Liver (tissue), 10 donors: ENCODE measurements at places on chromosomes 4 and X.

DNA sequence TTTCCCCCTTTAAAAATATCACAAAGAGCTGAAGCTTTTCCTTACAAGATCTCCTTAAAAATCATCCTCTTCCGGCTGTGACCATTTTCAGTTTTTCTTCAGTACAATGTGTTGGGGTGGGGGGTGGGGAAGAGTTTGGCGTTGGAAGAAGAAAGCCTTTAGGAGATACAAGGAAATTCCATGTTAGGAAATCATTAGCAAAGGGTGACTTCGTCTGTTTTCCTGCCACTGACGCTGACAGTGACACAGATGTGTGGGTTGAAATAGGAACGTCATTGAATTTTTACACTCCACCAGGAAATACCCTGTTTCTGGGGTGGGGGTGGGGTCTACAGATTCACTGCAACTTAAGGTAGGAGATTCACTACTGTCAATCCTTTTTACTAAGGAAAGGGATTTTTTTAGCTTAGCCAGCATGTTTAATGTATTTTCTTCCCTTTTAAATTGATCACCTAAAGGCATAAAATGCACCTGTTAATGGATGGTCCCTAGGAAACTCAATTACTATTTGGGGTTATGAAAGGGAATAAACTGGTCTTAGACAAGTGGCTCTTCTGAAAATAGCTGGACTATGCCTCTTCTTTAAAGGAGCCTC is 3.9 kb downstream of the MAMLD1 start:
- H3K27me3 ChIP-seq = no peaks in the 10 kb centered on the region
- no peaks in the 10 kb centered on the region for H3K36me3 ChIP-seq
- H3K4me1 ChIP-seq = peaks cover 8% of the 10 kb centered on the region
- H3K4me3 ChIP-seq = no peak overlapping the region
- H3K27ac ChIP-seq = peak overlapping the region; percentile 65
- no peak for DNase-seq

DNA sequence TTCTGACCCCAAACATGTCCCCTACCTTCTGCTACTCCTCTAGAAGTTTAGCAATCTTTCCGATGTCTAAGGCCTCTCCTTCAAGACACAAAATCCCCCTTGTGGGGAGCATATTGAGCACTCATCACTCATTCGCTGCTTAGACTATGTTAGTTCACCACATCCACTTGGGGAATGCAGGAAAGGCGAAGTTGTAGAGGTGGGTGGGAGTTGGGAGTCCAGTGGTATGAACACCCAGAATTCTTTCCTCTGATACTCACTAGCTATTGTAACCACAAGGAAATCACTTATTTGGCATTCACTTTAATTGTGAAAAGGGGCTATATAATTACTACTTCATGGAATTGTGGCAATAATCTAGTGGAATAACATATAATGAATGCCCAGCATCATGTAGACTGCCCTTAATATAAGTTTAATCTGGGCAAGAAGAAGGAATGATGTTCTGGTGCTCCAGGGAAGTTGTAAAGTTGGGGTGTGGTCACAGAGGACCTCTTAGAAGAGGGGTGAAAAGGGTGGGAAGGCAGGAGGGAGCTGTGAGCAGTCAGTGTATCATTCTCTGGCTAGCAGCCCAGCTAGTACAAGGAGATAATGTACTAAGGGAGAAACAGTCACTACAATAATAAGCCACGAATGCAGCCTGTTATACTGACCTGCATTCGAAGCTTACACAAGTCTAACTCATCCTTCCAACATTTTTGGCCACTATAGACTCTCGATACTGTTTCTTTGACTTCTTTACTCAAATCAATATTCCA is 468.2 kb upstream of the DIPK2B start:
- no peaks in the 10 kb centered on the region for H3K4me1 ChIP-seq
- H3K27ac ChIP-seq = no peak overlapping the region
- no peak for DNase-seq
- peaks cover 3% of the 10 kb centered on the region for H3K27me3 ChIP-seq

DNA sequence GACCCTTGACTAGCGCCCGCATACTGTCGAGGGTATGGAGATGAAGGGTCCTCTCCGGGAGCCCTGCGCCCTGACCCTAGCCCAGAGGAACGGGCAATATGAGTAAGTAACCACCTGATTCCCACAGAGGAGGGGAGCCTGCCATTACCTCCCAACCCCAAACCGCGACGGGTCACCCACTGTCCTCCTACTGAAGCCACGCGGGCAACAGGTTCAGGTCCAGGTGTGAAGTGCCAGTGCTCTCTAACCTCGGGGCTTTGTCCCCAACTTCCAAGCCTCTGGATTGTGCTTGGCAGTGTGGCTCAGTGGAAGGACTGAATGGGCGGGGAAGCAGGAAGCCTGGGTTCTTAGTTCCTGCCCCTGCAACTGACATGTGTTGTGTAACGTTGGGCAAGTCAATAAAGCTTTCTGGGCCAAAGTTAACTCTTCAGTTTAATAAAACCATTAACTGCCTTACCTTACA is 694 bp downstream of the OCRL start:
- H3K4me3 ChIP-seq = peak overlapping the region; percentile 84
- peaks cover 2% of the 10 kb centered on the region for H3K4me1 ChIP-seq
- DNase-seq = peak; percentile 42
- H3K27ac ChIP-seq = peak overlapping the region; percentile 83
- H3K27me3 ChIP-seq = no peaks in the 10 kb centered on the region

DNA sequence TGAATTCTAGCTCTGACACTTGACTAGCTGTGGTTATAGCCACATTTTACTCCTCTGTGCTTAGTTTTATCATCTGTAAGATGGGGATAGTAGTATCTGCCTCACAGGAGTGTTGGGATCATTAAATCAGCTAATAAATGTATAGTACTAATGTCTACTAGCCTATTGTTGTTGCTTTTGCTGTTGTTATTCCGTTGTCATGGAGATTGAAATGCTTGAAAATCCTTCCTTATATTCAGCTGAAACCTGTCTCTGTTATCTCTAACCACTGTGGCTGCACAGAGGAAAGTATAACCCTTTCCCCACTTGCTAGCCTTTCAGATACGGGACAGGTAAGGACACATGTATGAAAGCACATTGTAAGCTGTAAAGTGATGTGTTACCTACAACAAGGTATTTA is 33.9 kb downstream of the CLCN5 start:
- DNase-seq = no peak
- no peak overlapping the region for H3K27ac ChIP-seq
- no peaks in the 10 kb centered on the region for H3K27me3 ChIP-seq
- H3K4me1 ChIP-seq = no peaks in the 10 kb centered on the region

DNA sequence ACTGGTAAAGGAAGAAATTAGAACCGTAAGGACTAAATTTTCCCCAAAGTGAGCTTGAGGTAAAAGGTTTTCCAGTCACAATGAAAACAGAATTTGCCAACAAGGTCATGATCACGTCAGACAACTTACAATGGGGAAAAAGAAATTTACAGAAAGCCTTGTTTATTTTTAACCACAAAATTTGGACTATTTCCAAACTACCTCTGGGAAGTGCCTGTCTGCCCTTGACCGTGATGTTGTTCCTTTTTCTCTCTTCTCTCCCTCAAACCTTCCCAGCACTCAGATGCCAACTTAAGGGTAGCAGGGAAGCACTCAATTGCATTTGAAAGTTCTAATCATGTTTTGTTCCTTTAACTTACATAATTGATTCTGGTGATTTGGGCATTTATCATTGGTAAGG is 32.5 kb downstream of the MEPE start:
- no peaks in the 10 kb centered on the region for H3K36me3 ChIP-seq
- H3K4me3 ChIP-seq = no peak overlapping the region
- peaks cover 4% of the 10 kb centered on the region for H3K4me1 ChIP-seq
- no peak for DNase-seq
- no peaks in the 10 kb centered on the region for H3K27me3 ChIP-seq

- H3K4me3 ChIP-seq = peak overlapping the region; percentile 95
- peak overlapping the region; percentile 98 for H3K27ac ChIP-seq
- H3K36me3 ChIP-seq = no peaks in the 10 kb centered on the region
- peak; percentile 36 for DNase-seq
Measured at GRCh38 chr4:81472281-81473182, 825 bp upstream of the RASGEF1B start.

DNA sequence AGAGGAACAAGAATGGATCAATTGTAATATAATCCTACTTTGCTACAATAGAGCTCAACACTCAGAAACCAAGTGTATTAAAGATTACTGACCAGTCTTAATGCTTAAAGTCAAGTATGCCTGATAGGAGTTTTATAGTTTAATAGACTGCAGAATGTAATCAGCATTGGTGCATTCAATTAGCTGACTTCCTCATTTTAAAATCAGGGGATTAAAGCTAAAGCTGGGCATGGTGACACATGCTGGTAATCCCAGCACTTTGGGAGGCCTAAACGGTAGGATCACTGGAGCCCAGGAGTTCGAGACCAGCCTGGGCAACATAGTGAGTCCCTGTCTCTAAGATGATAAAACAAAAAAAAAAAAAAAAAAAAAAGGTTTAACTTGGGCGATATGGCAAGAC is 10.8 kb downstream of the HNRNPDL start:
- peaks cover 15% of the 10 kb centered on the region for H3K36me3 ChIP-seq
- H3K27ac ChIP-seq = no peak overlapping the region
- no peak for DNase-seq
- no peaks in the 10 kb centered on the region for H3K4me1 ChIP-seq

DNA sequence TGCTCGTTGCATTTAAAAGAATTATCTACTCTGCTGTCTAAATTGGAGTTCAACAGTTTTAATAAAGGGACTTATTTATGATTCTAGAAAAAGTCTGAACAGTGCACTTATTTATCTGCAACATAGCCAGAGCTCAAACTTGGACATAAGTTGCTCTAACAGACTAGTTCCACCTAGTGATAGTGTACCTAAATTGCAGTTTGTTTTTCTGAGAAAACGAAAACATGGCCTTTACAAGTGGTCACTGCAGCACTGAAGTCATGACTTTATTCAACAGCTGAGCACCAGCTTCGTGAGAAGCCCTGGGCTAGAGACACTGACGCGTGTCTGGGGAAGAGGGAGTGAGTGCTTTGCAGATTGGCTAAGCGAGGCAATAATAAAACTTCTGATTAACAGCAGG is 77.3 kb upstream of the IGSF1 start:
- no peak overlapping the region for H3K27ac ChIP-seq
- H3K4me1 ChIP-seq = no peaks in the 10 kb centered on the region
- no peaks in the 10 kb centered on the region for H3K27me3 ChIP-seq

DNA sequence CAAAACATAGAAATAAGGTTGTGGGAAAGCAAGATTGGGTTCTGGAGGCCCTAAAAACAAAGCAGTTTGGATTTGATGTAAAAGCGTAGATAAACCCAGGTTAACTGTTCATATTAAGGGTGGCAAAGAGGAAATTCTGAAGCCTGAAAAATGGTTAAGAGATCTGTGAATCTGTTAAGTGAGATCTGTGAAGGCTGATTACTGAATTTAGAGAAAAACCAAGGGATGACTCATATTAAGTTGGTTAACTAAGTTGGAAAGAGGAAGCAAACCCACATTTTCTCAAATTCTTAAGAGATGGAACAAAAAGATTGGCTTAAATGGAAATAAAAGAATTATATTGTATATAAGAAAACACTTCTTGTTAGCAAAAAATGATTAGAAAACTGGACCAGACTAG is 22.8 kb downstream of the GPAT3 start:
- no peak overlapping the region for H3K27ac ChIP-seq
- DNase-seq = no peak
- H3K4me1 ChIP-seq = peaks cover 5% of the 10 kb centered on the region
- H3K4me3 ChIP-seq = no peak overlapping the region

DNA sequence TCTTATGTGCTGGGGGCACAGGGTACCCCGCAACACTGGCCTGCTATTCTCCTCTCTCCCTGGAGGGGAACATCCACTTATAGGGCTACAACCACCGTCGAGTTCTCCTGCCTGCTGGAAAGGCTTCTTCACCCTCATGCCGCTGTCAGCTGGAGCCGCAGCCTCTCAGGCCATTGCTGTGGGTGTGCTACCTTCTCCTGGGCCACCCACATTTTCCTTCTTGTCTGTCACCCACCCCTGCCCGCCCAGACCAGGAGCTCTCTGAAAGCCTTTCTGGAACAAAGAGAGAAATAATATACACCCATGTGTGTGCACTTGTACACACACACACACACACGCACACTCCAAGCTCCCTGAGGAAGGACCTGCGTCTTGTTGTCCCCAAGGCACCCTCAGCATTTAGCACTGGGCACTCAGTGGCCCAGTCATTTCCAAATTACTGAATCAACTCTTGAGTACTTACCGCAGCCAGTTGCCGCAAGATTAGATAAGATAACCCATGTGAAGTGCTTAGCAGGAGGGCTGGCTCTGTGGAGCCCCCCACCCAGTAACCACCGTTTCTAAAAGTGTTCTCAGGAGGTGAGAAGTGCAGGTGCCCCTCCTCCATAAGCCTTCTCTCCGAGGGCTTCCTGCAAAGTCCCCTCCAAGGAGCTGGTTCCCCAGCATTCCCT is 50.2 kb downstream of the CPZ start:
- H3K4me1 ChIP-seq = no peaks in the 10 kb centered on the region
- no peak overlapping the region for H3K27ac ChIP-seq
- H3K4me3 ChIP-seq = no peak overlapping the region
- H3K36me3 ChIP-seq = no peaks in the 10 kb centered on the region

DNA sequence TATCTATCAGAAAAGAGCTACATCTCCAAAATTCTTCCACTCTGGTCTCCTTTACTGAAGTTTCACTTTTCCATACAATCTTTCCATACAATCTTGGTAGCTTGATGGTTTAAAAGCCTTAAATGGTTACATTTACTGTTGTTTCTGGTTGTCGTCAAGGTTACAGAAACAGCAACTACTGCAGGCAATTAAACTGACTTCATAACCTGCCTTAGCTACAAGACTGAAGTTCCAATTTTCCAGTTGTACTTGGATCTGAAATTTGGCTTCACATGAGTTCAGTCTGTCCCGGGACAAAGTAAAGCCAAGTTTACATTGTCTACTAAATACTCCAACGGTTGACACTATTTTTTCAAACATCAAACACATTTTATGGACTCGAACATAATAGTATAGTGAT is 326.4 kb downstream of the ANKRD50 start:
- no peak for DNase-seq
- H3K36me3 ChIP-seq = no peaks in the 10 kb centered on the region
- no peaks in the 10 kb centered on the region for H3K27me3 ChIP-seq

DNA sequence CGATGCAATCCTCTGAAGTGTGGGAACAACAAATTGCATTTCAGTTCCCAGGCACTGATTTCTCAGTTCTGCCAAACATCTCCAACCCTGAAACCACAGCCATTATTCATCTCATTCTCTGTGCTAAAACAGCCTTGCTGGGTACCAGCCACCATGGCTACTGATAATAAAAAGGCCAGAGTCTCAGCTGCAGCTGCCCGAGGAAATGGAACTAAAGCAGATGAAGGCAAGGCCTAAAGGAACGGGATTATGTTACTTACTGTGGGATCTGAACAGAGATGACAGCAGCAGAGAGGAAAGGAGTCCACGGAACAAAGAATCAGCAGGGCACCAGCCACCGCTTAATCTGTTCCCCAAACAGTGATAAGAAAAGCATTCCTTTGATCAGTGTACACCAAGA is 155.7 kb downstream of the PAPSS1 start:
- H3K36me3 ChIP-seq = no peaks in the 10 kb centered on the region
- no peaks in the 10 kb centered on the region for H3K4me1 ChIP-seq
- no peak overlapping the region for H3K27ac ChIP-seq
- no peak for DNase-seq

- H3K4me3 ChIP-seq = no peak overlapping the region
- no peaks in the 10 kb centered on the region for H3K36me3 ChIP-seq
Measured at GRCh38 chr4:76059750-76060149, 14.8 kb upstream of the ART3 start.

GRCh38 chr4:76809594-76810305 is 88.2 kb downstream of the SOWAHB start:
- no peak for DNase-seq
- H3K27ac ChIP-seq = peak overlapping the region; percentile 75
- H3K36me3 ChIP-seq = no peaks in the 10 kb centered on the region
- H3K27me3 ChIP-seq = no peaks in the 10 kb centered on the region
